ENCODE measurements at places on chromosomes 2 and 18.
A peak's percentile ranks its signal among the peaks of the same experiment; 100 is the strongest.

- peak; percentile 59 for DNase-seq
These were observed 124.5 kb upstream of the BARD1 start for GRCh38 chr2:214934006-214934405.

- peak; percentile 60 for DNase-seq
These were observed 76.2 kb upstream of the CHRNA1 start for GRCh38 chr2:174840436-174840835.

- DNase-seq = no peak
These were observed 259.5 kb downstream of the MREG start for GRCh38 chr2:215753808-215754207.

- DNase-seq = peak; percentile 1
These were observed 493.2 kb upstream of the FANCL start for GRCh38 chr2:58734365-58734764.

GRCh38 chr2:71494091-71494490, 40.7 kb downstream of the DYSF start:
- no peak for DNase-seq

- peak; percentile 67 for DNase-seq
These were observed 29.6 kb downstream of the COLEC12 start for GRCh38 chr18:470661-471501.

DNA sequence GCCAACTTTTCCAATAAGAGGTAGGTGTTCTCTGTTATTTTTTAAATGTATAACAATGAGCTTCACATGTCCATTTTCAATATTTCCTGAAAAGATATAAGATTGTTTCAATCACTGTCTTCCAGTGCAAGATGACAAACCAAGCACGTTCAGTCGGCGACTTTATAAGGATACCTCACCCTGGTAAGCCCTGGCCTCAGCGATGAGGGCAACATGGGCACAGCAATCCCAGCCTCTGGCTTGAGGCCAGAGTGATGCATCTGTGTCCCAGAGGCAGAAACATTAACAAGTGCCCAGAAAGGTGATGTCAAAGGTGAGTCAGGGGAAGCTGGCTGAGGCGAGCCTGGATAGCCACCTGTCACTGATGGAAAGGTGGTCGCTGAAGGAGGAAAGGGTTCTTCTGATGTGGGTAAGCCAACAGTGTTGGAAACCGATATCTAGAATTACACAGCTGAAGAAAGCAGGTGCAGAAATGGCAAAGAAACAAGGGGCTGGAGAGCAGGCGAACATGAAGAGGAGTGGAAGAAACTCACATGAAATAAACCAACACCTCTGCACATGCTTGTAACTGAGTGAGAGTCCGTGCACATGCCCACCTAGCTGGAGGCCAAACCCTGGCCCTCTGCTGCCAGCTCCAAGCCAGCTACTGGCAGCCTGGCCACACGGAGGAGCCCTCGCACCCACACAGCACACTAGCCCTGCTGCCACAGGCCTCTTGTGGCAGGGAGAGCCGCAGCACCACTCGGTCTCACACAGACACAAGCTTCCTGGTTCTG, 65.5 kb downstream of the FBXO15 start:
- peak; percentile 57 for DNase-seq

Measured in astrocyte of the spinal cord (primary cell).